ENCODE measurements at places on chromosomes 5 and 9.

- no peak for DNase-seq
Observed at GRCh38 chr5:115372146-115372545, 75.7 kb upstream of the CCDC112 start.

DNA sequence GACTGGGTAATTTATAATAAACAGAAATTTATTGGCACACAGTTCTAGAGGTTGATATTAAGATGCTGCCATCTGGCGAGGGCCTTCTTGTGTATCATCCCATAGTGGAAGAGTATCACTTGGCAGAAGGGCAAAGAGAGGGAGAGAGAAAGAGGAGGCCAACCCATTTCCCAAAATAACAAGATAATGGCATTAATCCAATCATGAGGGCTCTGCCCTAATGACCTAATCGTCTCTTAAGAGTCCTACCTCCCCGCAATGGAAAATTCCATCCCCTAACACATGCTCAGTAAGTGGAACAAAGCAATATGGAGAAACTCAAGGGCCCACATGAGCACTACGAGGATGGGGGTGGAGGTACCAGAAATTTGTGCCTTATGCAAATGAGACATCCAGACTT is 17.6 kb upstream of the VDAC1 start:
- DNase-seq, result peak; percentile 26

DNA sequence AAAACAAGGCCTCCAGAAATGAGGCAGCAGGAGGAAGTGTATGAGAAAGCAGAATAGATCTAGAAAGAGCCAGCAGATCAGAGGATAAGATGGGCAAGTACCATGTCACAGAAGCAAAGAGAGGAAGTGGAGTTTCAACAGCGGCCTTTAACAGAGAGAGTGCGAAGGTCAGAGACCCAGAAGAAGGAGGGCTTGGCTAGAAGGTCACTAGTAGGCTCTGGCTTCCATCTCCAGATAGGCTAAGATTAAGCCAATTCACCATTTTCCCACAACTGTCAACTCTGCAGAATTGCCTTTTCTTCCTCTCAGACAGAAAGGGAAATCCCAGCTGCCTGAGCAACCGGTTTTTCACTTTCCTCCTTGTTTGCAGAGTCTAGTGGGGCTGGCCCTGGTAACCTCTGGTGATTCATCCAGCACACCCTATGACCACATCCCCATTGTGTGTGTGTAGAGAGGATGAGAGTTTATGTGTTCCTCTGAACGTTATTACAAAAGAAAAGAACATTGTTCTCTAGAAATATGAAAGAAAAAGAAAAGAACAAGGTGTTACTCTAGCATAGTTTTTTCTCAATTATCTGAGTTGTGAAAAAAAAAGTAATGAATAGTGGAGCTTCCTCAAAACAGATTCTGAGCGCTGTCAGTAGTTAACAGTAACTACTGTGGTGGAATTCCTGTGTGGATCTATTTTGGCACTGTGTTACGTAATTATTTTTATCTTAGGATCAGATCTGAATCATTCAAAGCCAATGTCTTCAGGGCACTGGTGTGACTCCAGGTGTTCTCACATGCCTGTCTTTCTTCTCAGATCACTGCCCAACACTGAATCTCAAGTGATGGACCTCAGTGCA is 220.4 kb downstream of the ARRDC3 start:
- no peak for DNase-seq

GRCh38 chr5:64690417-64691151 is at the start of gene SHISAL2B:
TSS of gene SHISAL2B (plus strand) at chr5:64690503. CDS start at chr5:64690624, 121 bp downstream.
- DNase-seq, result no peak

GRCh38 chr5:110371725-110372041 is 354.8 kb downstream of the TMEM232 start:
- no peak for DNase-seq

DNA sequence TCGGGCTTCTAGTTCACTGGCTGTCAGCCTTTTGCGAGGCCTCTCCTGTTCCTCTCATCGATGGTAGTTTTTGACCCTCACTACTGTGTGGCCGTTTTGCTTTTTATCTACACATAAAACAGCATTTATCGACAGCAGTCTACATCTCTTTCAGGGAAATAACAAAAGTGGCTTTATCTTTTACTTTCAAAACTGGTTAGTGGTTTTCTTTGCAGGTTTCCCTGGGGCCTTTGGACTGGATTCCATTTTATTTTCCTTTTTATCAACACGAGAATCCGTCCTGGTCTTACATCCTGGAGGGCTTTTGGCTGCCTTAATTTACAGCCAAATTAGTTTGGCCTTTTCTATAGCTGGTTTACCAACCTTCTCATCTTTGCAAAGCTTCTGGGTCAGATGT is 793 bp upstream of the PKD2L2 start:
- DNase-seq, result no peak

GRCh38 chr5:17217493-17218352 is at the start of gene BASP1:
TSS of gene BASP1 (plus strand) at chr5:17217631. CDS start at chr5:17275217, 57,586 bp downstream.
- DNase-seq, result peak; percentile 88

GRCh38 chr9:82188817-82189216 is 200.2 kb downstream of the SPATA31D1 start:
- no peak for DNase-seq

Data from NCI-H2171 (cell line).